Stimulated activated CD4-positive, alpha-beta T cell treated with anti-CD3 and anti-CD28 coated beads, Interleukin-1b, Interleukin-23, amount 100 ng/mL, for 24 hours (primary cell): ENCODE measurements at places on chromosomes 11 and 22.

DNA sequence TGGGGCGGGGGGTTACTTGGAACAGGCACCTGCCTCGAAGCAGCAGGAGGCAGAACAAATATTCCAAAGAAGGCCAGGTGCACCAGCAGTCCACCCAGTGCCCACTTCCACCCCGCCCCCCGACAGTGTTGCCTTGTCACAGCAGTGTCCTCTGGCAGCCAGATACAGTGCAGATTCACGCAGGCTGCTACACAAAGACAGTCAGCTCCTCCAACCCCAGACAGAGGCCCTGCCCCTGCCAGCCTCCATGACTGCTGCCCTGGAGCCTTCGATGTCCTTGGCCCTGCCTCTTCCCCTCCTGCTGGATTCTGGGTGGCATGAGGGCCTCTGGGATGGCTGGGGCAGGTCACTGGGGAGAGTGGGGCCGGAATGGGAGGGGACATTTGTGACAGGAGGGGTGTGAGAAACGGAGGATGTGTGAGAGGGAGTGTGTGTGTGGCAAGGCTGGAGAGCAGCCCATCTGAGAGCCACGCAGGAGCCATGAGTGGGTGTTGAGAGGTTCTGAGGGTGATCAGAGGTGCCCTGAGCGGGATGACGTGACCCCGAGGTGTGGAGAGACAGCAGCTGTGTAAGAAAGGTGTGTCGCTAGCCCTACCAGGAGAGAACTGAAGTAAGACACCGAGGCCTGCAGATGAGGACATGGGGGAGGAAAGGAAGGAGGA is 173.7 kb downstream of the CEP164 start:
- DNase-seq: no peak

GRCh38 chr11:105979997-105980703 is 41.9 kb downstream of the MSANTD4 start:
- no peak for DNase-seq

DNA sequence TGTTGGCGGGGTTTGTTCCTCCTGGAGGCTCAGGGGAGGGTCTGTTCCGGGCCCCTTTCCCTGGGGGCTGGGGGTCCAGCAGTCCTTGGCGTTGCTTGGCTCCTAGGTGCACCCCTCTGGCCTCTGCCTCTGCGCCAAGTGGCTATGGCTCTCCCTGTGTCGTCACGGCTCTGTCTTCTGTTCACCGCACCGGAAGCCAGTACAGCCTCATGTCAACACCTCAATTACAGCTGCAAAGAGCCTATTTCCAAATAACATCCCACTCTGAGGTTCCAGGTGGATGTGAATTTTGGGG is 64.8 kb downstream of the CELSR1 start:
- DNase-seq: no peak

- DNase-seq: peak; percentile 20
Observed at GRCh38 chr22:23376256-23376655, 195.9 kb downstream of the BCR start.

DNA sequence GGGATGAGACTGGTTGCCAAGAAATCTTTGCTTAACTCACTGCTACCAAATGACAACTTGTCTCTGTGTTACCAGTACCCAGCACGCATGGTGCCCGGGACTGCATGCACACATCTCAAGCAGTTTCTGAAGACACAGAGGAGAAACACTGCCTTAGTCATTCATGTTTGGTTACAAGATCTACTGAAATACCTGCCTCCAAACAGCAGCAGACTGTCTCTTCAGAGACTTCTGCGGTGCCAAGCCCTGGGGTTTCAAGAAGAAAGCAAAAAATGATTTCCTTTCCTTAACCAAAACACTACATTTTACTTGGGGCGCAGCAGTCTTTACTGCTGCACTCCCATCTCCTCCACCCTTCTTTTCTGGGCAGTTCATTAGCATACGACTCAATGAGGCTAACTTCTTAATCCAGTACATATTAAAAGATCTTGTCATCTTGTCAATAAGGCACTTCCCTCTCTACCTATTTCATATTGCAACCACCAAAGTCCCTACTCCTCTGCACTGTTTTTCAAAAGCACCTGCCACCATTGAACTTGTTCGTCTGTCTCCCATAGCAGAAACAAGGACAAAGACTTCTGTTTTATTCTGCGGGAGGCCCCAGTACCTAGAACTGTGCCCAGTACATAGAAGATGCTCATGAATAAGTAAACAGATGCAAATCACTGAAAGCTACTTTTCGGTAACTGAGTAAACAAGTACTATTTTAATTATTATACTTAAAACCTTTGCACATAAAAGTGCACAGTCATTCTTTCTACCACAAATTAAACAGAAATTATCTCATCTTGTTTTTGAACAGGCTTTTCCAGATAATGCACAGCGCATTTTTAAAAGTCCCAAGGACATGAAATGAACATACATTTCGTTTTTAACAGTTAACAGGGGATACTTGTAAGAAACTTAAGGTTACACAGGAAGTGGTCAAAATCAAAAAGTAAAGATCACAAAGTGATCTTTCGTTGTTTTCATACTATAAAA is 4.0 kb downstream of the NAP1L4 start:
- DNase-seq: no peak

GRCh38 chr11:103662880-103663279 is 373.6 kb upstream of the DDI1 start:
- DNase-seq: no peak

GRCh38 chr11:73155102-73155501 is 13.0 kb upstream of the FCHSD2 start:
- no peak for DNase-seq

DNA sequence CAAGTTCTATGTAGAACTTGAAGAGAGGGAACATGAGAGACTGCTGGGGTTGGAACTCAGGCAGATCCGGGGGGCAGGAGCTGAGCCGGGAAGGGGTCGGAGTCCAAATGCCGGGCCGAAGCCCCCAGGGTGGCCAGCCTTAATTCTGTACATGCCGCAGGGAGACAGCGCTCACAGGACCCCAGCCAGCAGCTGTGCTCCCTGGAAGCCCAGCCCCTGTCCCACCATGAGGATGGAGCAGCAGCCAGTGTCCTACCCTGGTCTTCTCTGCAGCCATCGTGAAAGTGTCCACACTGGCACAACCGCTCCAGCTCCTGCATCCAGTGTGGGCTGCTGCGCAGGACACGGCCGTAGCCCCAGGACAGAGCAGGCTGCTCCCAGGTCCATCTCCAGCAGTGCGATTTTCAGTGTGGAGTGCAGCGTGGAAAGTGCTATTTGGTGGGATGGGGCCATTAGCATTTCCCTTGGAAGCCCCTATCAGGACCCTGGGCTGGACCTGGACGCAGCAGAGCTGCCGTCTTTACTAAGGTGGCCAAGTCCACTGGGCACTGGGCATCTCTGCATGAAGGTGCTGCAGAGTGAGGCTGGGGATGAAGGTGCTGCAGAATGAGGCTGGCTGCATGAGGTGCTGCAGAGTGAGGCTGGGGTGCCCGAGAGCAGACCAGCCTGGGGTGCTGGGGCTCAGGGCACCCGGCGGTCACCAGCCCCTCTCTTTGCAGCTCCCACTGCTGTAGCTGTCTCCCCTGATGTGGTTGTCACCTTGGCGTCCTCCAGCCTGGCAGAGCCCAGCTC is 737.4 kb downstream of the BRD1 start:
- DNase-seq: no peak

- DNase-seq: no peak
Observed at GRCh38 chr11:72102631-72102945, 509 bp downstream of the LAMTOR1 start.

GRCh38 chr11:57601297-57601696 is 3.8 kb downstream of the SERPING1 start:
- no peak for DNase-seq

DNA sequence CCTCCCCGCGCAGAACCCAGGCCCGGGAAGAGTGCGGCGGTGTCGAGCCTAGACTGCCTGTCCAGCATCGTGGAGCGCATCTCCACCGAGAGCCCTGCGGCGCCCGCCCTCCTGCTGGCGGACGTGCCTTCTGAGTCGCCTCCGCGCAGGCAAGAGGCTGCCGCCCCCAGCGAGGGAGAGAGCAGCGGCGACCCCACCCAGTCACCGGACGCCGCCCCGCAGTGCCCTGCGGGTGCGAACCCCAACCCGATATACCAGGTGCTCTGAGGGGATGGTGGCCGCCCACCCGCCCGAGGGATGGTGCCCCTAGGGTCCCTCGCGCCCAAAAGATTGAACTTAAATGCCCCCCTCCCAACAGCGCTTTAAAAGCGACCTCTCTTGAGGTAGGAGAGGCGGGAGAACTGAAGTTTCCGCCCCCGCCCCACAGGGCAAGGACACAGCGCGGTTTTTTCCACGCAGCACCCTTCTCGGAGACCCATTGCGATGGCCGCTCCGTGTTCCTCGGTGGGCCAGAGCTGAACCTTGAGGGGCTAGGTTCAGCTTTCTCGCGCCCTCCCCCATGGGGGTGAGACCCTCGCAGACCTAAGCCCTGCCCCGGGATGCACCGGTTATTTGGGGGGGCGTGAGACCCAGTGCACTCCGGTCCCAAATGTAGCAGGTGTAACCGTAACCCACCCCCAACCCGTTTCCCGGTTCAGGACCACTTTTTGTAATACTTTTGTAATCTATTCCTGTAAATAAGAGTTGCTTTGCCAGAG is 2.0 kb downstream of the MYOD1 start:
- DNase-seq: no peak

DNA sequence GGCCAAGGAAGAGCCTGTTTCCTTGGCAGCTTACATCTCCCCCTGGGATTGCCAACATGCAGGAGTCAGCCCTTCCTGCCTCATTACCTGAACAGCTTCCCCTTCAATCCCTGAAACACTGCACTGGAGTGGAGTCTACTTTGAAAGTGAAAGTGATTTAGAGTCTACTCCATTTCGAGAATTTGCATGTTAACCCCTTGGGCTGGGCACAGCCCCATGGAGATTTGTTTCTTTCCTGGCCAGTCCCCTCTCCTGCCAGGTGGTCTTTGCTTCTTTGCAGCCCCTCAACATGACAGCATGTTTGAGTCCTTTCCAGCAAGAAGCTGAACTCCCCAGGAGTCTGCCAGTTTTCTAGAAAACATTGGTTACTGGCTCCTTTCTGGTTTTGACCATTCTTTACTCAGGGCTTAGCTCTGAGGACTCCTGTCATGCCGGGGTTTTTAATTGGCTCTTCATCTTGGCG is 59.9 kb downstream of the TRAF6 start:
- DNase-seq: no peak

- DNase-seq: no peak
Observed at GRCh38 chr11:47732271-47732670, 17.1 kb upstream of the AGBL2 start.

- no peak for DNase-seq
Observed at GRCh38 chr11:6604790-6605189, 1.2 kb downstream of the ILK start.

DNA sequence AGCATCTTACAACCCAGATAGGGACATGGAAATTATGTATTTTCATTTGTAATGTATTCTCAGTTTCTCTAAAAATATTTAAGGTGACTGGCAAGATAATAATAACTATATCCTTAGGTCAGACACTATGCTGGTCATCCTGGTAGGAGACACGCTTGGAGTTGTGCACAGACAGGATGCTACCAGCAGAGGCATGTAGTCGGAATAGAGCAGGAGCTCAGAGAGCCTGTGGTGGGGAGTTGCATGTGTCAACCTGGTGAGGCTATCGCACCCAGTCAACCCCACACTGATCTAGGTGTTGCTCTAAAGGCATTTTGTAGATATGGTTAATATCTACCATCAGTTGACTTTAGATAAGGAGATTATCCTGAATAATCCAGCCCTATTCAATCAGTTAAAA is 318.5 kb downstream of the MIAT start:
- no peak for DNase-seq

DNA sequence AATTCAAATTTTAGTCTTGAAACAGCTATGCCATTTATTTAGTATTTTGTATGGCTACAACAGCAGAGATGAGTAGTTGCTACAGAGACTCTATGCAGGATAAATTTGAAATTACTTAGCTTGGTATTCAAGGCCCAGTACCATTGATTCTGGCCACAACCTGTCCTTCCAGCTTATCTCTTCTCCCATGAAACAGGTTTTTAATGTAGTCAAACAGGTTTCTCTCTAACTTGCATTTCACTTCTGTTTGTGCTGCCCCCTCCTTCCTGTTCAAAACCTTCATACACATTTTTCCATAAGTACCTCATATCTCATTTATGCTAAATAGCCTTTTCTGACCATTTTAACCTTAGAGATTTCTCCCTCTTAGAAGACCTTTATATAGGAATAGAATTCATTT is 3.3 kb downstream of the USP47 start:
- no peak for DNase-seq

- no peak for DNase-seq
Observed at GRCh38 chr11:118882491-118882890, 1.2 kb upstream of the CXCR5 start.

- no peak for DNase-seq
Observed at GRCh38 chr11:69353696-69354544, 60.0 kb downstream of the MYEOV start.

DNA sequence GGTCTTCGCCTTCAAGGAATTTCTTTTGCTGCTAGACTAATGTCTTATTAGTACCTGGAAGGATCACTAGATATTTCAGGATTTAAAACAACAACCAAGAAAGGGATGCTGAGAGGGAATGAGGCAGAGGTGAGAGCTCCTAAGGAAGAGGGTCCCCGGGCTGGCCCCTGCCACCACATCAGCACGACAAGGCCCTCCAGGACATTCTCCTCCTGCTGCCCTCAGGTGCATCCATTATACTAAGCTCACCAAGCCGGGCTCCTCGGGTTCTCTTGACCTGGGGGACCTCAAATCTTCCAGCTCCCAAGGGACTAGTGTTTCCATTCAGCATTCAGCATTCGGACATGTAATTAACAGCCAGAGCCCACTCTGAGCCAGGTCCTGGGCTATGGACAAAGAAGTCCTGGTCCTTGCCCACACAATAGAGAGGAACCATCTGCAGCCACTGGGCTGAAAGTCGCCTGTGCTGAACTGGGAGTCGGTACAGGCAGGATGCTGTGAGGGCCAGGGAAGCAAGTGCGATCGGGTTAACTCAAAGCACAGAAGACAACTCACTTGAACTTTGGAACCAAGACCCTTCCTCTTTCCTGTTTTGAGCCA is 29.4 kb upstream of the OAF start:
- no peak for DNase-seq

- no peak for DNase-seq
Observed at GRCh38 chr22:25062386-25063085, 110.0 kb downstream of the KIAA1671 start.

DNA sequence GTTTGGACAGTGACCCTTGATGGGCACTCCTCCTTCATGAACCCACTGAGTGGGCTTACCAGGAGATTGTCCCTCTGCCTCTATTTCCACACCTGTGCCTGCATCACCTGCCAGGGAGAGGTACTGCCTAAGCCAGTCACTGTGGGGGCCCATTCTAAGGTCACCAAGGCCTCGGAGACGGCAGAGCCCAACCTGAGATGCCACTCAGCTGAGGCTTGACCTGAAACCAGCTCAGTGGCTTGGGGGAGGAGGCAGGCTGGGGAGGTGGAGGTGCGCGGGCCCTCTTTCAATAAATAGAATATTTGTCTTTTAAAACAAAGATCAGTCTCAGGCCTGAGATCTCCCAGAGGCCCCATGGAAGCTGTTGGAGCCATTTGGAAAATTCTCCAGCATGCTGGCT is 84.5 kb downstream of the DHCR7 start:
- no peak for DNase-seq
